Renal cortical epithelial cell (primary cell): ENCODE measurements at places on chromosomes 4 and X.

GRCh38 chr4:74357965-74358364 is 7.0 kb upstream of the EREG start:
- DNase-seq: no peak

DNA sequence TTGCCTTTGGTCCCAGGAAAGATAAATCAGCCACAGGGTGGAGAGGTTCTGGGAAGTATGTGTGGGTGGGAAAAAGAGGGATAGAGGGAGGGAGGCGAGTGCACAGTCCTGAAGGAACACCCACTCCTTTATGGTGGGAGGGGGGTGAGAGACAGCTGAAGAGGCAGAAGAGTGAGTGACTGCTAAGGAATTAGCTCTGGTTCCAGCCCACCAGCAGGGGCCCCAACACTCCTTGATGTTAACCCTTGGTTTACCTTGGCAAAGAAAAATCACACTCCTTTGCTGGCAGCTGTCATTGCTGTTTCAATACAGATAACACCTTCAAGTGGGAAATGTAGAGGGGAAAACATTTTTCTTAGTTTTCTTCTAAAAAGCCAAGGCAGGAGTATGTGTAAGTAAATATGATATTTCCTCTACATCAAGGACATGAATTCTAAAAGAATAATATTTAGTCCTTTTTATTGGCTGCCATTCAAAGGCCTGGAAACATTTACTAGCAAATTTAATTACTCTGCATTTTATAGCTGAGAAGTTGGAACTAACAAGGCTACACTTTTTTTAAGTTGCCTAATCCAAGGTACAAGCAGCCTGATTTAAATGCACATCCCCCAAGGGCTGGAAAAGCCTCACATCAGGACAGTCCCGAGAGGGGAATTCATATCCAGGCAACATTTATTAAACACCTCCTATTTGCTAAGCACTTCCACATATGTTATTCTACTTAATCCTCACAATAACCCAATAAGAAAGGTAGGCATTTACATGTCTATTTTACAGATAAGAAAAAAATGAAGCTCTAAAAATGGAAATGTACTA is 81.7 kb downstream of the HS6ST2 start:
- peak; percentile 41 for DNase-seq

- DNase-seq: no peak
These were observed 71.9 kb downstream of the TBC1D9 start for GRCh38 chr4:140684314-140684713.

- DNase-seq: no peak
These were observed 686.6 kb upstream of the PABPC4L start for GRCh38 chr4:134888156-134888555.

- DNase-seq: no peak
These were observed 161.8 kb upstream of the MAP3K15 start for GRCh38 chrX:19677121-19677520.

- DNase-seq: peak; percentile 0
These were observed 230.9 kb downstream of the SOX3 start for GRCh38 chrX:140273921-140274320.

DNA sequence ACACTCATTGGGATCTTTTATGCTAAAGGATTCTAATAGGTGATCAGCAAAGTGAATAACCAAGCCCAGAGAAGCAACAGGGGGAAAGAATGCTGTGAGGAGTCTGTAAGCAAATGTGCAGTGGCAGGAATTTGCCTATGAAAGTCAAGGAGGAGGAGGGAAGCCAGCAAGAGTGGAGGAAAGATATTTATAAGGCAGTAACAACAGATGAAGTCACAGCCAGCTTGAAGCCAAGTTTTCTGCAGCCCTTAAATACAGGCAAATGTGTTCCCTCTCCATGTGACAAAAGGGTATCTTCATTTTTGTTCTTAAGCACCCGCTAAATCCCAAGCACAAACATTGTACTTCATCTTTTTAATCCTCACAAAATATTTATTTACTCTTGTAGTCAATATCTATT is 275.0 kb upstream of the CLNK start:
- no peak for DNase-seq

- DNase-seq: peak; percentile 8
These were observed 30.9 kb upstream of the HSD17B13 start for GRCh38 chr4:87353592-87353991.

GRCh38 chr4:165718660-165719059 is 154.4 kb upstream of the TLL1 start:
- DNase-seq: no peak

GRCh38 chr4:80077639-80078038 is 4.6 kb upstream of the ANTXR2 start:
- DNase-seq: no peak

- no peak for DNase-seq
These were observed 59.2 kb downstream of the SHROOM3 start for GRCh38 chr4:76494243-76494642.

- no peak for DNase-seq
These were observed 77.2 kb upstream of the ARSJ start for GRCh38 chr4:114056599-114056998.

DNA sequence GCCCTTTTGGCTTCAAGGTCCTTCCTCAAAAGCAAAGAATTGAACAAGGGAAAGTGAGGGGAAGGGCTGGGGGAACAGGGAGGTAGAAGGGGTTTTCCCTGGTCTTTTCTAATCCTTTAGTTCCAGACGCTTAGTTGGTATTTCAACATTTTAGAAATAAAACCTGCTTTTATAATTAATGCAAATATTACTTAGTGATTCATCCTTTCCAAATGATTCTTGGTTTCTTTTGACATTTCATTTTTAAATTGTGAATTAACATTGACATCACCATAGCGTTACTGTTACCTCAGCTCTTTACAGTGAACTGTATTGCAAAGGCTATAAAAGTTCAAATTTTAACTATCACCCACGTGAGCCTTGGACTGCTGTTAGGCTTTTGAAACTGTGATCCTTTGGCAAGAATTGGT is 20.9 kb downstream of the NFKB1 start:
- DNase-seq: no peak

- no peak for DNase-seq
These were observed 45.0 kb downstream of the TMEM165 start for GRCh38 chr4:55440786-55441185.

- DNase-seq: no peak
These were observed 492.0 kb upstream of the FTHL17 start for GRCh38 chrX:31563792-31564191.

DNA sequence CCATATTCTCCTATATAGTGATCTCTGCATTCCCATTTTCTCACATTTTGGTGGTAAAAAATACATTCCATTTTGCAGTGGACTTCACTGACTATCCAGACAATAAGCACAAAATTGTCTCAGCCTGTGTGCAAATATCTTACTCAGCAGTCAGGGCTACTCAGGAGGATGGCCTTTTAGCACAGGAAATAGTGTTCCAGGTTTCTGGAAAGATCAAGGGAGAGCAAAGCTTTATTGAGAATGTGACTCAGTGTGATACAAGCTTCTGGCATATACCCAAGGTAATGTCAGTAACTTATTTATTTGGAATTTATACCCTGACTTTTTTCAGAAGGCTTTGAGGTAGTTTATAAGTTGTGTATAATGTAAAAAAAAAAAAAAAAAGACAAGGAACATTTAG is 233.4 kb downstream of the TEX13A start:
- peak; percentile 88 for DNase-seq

DNA sequence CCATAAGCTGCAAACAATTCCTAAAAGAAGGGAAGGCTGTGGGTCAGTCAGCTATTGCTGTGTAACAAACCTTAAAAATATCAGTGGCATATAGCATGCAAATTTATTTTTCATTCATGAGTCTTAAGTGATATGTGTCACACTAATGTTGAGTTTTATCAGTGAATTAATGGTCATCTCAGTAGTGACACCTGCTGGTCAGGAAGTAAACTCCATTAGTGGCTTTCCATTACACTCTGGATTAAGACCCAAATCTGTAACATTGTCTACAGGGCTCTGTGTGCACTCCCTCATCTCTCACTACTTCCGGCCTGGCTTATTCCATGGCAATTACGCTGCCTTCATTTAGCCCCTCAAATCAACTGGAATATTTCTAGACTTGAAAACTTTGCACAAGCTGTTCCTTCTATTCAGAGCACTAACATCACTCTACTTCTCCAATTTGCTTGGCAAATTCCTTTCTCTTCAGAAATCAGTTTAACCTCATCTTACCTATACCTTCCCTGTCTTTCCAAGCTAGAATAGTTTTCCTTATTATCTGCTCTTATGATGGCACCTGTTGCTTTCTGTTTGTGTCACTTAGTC is 217.3 kb upstream of the TAPT1 start:
- DNase-seq: peak; percentile 56

- peak; percentile 22 for DNase-seq
These were observed 6.4 kb downstream of the PPEF2 start for GRCh38 chr4:75895744-75896314.

DNA sequence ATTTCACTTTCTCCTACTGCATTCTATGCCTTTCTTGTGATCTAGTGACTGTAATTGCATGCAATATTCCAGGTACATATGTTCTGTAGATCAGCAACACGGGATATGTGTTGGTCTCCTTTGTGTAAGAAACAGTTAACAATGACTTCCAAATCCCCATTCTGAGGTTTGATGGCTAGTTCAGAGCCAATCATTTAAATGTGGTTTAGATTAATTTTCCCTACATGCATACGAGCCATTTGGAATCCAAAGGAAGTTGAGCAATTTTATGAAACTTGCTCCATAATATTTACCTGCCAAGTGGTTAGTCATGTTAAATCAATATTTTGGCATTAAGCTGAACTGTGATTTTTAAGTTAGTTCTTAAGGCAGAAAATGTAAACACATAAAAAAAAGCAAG is 172.8 kb upstream of the DCAF12L2 start:
- no peak for DNase-seq
